Activated CD8-positive, alpha-beta memory T cell treated with anti-CD3 and anti-CD28 coated beads, Interleukin-2, amount 50 U/mL, for 48 hours (primary cell): ENCODE measurements at places on chromosomes 11 and 22.

- DNase-seq: peak; percentile 63
Measured at GRCh38 chr11:116224154-116224888, 548.5 kb downstream of the BUD13 start.

GRCh38 chr11:109735128-109735527 lies 313.1 kb downstream of the C11orf87 start:
- no peak for DNase-seq

GRCh38 chr11:17443000-17443399 lies 33.6 kb downstream of the ABCC8 start:
- DNase-seq: no peak

DNA sequence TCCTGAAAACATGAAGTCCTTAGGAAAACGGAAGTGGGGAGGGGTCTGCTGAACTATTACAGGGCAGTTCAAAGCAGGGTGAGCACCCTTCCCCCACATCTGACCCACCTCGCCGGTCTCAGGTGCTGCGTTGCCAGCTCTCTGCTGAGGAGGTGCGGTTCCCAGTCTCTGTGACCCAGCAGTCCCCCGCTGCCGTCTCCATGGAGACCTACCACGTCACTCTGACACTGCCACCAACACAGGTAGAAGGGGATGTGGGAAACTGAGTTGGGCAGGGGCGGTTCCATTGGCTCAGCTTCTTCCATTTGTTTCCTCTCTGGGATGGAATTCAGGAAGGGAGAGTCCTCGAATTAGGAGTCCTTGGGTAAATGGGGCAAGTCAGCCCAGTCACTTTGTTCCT lies 3.3 kb downstream of the C2CD2L start:
- DNase-seq: no peak

DNA sequence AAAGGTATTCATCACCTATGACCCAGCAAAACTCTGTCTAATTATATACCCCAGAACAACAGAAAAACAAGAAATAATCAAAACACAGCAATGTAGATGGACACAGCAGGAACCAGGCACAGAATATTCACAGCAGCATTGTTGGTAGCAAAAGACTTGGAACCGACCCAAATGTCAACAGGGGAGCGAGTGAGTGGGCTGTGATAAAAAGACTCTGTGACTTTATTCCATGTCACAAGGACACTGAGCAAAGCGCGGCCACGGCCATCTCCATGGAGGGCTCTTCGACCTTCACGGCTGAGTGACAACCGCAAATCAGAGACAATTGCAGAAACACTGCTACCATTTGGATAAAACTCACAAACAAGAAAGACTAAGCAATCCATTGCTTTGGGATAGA lies 1373.1 kb downstream of the TBC1D22A start:
- DNase-seq: no peak
